NCI-H2081 (cell line): ENCODE measurements at places on chromosomes 6 and 20.

- DNase-seq, result no peak
Observed at GRCh38 chr20:19786311-19786710, 28.3 kb downstream of the RIN2 start.

- no peak for DNase-seq
Observed at GRCh38 chr6:89360415-89360999, 8.0 kb upstream of the UBE2J1 start.

- no peak for DNase-seq
Observed at GRCh38 chr20:438571-439469, 23.5 kb downstream of the TBC1D20 start.

DNA sequence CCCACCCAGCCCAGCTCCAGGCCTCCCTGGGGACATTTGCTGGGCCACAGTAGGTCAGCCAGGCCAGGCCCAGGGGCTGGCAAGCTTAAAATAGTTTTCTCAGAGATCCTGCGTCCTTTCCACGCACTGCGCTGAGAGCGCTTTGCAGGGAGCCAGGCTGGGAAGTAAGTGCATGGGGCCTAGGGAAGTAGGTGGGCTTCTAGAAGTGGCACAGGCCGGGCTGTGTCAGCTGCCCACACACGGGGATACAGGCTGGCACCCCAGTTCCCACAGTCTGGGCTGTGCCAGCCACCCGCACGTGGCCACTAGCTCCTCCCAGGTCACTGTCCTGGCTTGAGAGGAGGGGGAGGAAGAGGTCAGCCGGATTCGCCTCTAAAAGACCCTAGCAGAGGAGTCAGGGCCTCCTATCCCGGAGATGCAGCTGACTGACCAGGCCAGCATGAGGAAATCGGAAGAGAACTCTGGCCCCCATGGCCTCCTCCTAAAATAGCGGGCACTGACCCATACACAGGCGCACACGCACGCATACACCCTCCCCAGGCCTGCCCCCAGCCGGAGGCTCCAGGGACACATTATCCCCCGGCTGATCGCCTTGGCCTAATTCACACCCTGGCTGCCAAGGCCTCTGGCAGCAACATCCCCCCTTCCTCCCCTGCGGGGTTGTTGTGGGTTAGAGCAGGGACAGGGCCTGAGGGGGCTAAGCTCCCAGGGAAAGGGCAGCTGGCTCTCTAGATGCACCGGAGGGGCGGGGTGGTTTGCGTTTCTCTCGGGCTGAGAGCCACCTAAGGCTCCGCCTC, 5.4 kb downstream of the SLCO4A1 start:
- DNase-seq, result no peak

- no peak for DNase-seq
Observed at GRCh38 chr20:36686944-36687343, 40.9 kb upstream of the SLA2 start.

- no peak for DNase-seq
Observed at GRCh38 chr6:133257545-133258105, 16.5 kb downstream of the EYA4 start.

DNA sequence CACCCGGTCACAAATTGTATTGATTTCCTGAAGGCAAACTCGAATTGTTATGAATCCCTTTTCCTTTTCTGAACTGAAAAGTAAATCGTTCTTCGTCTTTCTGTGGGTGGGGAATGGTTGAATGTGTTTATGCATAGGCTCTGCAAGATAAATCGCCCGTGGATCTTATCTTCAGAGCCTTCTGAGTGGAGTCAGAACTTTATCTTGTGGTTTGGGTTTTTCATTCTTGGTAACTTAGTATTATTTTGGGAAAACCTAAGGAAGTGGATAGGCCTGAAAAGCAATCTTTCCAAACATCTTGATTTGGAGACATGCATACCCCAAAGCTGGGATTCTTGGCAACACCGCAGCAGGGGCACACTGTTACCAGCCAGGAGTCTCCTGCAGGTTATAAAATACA, 122.4 kb downstream of the MAP3K7 start:
- no peak for DNase-seq

DNA sequence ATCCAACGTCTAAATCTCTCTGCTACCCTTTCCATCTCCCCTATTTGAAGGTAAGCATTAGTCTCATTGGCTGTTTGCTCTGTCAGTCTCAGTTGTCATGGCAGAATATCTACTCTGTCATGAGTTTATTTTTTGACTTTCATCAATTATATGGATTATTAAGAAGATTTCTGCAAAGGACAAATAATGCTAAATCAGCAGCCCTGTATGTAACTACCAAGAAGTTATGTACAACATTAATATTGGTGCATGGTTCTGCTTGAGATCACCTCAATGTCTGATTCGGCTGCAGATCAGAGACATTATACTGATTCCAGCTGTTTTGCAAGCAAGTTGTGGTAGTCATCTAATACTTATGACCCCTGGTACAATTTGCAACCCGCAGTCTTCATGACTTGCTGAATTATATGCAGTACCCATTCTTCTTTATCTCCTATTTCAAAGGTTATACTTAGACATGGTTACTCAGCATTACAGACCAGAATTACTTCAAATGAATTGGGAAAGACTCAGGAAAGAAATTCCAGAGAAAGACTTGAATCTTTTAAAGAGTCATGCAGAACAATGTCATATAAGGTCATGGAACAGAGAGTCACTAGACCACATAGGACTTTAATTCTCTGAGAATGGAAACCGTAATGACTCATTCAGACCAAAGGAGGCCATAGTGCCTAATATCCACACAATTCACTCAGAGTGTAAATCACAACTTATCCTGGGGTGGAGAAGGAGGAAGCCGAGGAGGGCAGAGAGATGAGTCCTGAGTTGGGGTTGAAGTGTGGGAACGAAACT, 201.4 kb downstream of the IBTK start:
- no peak for DNase-seq

GRCh38 chr6:110566346-110567125, 90.1 kb upstream of the SLC22A16 start:
- DNase-seq, result no peak

GRCh38 chr20:4787820-4788219, 66.1 kb downstream of the PRND start:
- no peak for DNase-seq

DNA sequence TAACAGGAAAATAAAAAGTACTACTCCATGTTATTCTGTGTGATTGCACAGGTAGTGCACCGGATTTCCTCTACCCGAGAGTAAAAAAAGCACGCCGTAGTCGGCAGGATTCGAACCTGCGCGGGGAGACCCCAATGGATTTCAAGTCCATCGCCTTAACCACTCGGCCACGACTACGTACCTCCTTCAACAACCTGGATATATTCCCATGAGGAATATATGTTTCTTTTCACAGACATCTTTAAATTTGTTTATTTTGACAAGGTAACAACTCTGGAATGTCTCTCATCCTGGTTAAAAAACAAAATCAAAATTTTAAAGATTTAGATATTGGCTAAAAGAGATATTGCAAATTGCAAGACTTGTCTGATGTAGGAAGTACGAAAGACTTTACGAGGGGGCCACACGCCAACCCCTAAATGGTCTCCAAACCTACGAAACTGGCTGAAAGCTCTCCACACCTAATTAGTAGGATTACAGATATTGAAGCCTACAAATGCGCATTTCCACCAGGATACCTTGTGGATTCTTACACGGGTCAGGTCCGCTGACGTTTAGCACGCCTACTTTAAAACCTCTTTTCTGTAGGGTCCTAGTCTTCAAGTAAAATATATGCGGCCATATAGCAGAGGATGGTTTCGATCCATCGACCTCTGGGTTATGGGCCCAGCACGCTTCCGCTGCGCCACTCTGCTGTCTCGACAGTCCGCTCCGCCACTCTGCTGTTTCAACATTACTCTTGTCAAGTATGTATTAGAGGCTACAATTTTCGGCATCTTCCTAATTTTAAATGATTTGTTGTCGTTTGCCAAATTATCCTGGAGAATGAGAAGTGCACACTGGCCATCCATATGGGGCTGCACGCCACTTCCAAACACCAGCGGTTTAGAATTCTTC, 52.2 kb upstream of the BTN3A2 start:
- peak; percentile 88 for DNase-seq

DNA sequence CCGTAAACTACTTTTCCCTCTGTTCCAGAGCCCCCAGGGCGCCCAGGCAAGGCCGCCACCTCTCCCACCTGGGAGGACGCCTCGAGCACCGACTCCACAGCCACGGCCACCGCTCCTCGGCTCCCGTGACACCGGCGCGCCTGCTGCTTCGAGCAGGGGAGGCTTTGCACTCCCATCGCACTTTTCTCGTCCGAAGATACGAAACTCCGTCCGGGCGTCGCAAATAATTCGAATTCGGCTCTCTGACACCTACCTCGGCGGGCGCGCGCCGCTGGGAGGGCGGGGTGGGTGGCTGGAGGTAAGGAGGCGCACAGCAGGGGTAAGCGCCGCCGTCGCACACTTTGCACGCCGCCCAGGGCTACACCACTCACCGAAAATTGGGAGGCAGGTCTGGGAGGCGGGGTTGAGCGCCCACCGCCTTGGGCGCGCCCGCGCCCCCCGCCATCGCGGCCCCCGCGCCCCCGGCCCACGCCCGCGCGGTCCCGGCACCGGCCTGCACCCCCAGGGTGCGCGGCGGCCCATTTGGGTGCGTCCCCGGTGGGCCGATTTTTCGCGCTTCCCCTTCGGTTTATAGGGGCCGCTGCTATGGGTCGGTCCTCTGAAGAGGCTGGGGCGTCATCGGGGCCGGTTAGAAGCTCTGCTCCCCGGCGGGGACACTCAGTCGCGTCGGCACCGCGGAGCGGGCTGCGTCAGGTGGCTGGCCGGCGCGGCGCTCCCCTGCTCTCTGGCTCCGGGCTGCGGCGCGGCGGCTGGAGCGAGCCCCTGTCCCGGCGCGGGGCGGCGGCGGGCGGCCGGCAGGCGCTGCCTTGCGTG, 36.2 kb downstream of the GNAS start:
- DNase-seq, result peak; percentile 64

GRCh38 chr20:34511891-34512265, 4.3 kb upstream of the DYNLRB1 start:
- DNase-seq, result no peak

- peak; percentile 46 for DNase-seq
Observed at GRCh38 chr20:37846573-37846972, 56.4 kb upstream of the VSTM2L start.

DNA sequence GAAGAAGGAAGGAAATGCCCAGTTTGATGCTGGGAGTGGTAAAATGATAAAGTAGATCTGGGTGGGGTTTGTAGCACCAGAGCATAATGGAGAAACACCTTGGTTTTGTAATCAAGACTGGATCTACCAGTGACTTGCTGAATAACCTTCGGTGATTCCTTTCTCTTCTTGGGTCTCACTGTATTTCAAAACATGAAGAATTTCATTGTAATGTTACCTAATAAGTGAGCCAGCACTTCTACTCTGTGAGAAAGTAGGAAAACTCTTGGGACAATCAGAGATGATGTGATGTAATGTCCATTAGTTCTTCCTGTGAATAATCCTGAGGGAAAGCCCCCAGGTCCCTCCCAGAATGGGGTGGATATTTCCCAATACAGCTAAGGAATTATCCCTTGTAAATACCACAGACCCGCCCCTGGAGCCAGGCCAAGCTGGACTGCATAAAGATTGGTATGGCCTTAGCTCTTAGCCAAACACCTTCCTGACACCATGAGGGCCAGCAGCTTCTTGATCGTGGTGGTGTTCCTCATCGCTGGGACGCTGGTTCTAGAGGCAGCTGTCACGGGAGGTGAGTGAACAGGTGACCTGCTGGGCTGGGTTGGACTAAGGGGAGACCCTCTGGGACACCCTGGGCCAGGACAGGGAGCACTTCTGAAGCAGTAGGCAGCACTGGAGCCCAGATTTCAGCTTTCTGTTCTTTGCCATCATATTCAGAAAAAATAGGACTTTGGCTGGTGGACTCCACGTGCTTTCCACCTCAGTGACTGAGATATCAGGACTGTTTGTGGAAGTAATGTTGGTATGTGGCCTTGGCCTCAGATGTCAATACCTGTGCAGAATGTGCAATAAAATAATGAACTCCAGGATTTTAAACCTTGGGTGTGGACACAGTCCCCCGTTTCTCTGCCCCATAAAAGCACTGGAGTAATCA, at the start of gene PI3:
TSS of gene PI3 (plus strand) at position 469 of the 931 bp plus-strand sequence. CDS start at position 490, 21 bp downstream.
- DNase-seq, result no peak

DNA sequence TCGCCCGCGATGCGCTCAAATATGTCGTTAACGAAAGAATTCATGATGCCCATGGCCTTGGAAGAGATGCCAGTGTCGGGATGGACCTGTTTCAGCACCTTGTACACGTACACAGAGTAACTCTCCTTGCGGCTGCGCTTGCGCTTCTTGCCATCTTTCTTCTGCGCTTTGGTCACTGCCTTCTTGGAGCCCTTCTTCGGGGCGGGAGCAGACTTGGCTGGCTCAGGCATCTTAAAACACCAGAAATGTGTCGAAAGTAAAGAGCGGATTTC, 36.4 kb downstream of the HFE start:
- DNase-seq, result no peak

DNA sequence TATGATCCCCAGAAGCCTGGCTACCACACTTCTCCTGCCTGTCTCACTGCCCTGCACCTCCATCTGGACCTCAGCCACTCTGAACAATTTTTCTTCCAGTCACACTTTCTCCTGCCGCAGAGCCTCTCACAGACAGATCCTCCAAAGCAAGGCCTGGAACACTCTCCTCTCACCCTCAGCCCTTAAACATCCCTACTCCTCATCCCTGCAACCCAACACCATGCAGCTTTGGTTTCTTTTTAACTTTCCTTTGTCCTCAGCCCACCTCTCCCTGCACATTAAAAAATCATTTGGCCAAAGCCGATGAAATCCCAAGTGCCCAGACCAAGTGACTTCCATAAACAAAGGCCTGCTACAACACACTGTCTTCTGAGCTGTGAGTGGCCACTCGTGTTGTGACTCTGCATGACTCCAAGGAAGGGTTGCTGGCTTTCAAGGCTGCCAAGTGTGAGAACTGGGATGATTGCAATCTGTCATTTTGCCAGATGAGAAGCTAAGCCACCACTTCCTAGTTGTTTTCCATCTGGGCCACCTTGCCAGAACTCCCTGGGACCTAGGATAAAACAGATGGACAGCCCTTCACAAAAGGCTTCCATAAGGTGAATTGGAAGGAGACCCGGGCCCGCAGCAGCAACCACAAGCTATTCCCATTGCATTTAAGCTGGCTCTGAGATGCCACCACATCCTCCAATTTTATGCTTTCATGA, 144.4 kb upstream of the SSTR4 start:
- no peak for DNase-seq

- peak; percentile 66 for DNase-seq
Observed at GRCh38 chr20:38790200-38791053, 15.1 kb upstream of the PPP1R16B start.

GRCh38 chr6:31734821-31735406, 1.4 kb downstream of the CLIC1 start:
- DNase-seq, result no peak

DNA sequence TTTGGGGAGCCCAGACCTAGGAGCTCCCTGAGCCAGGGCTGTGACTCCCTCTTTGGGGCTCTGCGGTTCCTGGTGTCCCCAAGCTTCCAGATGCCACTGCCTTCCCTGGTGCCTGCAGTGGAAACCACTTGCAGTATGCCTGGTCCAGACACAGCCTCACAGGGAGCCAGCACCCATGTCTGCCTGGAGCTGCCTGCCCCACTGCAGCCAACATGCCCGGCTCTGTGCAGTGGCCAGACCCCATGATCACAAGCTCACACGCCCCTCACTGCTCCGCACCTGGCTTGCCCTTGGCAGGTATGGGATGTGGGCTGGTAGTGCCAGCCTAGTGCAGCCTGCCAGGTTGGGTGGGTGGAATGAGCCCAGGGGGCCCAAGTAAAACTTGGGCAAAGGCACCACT, 644.8 kb downstream of the HTR1B start:
- no peak for DNase-seq
